CD8-positive, alpha-beta T cell (primary cell): ENCODE measurements at places on chromosomes 6 and 20. TPM values are rescaled to one million over a fixed set of nuclear protein-coding genes. Genes with fewer than 3 reads are reported as not detected.

DNA sequence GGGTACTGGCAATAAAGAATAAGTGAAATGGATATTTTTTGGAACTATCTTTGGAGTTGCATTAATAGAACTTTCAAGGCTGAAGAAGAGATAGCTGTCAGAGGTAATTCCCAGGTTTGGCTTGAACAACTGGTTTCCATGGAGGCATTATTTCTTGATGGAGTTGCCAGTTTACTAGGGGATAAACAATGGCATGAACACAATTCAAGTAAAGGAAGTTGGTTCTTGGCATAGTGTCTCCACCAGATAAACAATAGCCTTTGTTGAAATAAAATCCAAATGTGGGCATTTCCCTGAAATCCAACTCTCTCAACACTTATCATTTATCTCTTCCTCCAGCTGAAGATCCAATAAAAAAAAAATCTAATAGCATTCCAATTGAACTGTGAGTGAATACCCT lies 454.9 kb downstream of the C6orf118 start:
- DNase-seq, result no peak

GRCh38 chr6:159879856-159880255 lies 10.9 kb upstream of the MAS1 start:
- no peak for DNase-seq

OOEP gene
- 0.49 TPM for total RNA-seq

SEMG1 gene
- total RNA-seq, result not detected

CST3 gene
- 2.9 TPM for total RNA-seq
